ENCODE measurements at places on chromosomes 12 and 14.

DNA sequence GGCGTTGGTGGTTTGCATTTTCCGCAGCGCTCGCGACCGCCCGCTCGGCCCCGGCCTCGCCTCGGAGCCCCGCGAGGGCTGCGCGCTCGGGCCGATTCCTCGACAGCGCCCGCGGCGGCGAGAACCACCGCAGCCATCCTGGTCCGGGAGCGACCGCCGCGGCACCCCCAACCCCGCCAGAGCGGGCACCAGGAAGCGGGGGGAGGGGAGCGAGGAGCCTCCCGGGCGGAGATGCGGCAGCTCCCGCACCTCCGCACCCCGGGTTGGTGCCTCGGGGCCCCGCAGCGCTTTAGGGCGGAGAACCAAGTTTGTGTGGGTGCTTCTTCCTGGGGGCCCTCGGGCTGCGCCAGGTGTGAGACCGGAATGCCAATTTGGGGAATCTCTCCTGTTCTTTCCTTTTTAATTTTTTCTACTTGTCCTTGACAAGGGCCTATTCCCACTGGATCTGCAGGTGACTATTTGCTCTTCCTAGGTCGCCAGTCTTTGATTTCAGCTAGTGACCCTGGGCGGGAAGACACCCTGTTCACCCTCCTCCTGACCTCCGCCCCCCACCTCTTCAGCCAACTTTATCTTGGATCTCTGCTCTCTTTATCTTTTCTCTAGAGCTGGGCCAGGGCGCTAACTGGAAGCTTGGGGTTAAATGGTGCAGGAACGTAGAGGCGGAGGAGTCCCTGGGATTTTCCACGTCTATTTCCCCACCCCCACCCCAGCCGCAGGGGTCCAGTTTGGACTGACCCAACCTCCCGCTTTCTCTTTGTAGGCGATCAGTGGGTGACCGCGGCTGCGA lies at the start of gene SOCS2:
Gene SOCS2, plus strand, starts transcription at position 751 of the 787 bp plus-strand sequence. CDS start 223 bp downstream, outside the sequence.
- DNase-seq = no peak

DNA sequence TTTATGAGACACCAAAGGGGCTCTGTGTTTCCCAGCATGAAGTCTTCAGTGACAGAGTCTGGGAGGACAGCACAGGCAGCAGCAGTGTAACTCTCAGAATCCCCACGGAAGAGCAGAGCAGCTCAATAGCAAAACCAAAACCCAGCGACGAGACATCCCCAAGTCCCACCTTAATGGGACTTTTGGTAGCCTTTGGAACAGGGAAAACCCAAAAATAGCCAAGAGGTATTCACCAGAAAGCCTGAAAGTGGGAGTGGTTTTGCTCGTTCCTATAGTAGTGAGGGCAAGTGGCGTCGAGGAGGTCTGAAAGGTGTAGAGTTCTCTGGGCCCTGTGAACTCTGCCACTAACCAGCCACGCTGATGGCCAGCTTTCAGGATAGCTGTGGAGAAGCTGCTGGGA lies 174.6 kb downstream of the ETV6 start:
- no peak for DNase-seq

DNA sequence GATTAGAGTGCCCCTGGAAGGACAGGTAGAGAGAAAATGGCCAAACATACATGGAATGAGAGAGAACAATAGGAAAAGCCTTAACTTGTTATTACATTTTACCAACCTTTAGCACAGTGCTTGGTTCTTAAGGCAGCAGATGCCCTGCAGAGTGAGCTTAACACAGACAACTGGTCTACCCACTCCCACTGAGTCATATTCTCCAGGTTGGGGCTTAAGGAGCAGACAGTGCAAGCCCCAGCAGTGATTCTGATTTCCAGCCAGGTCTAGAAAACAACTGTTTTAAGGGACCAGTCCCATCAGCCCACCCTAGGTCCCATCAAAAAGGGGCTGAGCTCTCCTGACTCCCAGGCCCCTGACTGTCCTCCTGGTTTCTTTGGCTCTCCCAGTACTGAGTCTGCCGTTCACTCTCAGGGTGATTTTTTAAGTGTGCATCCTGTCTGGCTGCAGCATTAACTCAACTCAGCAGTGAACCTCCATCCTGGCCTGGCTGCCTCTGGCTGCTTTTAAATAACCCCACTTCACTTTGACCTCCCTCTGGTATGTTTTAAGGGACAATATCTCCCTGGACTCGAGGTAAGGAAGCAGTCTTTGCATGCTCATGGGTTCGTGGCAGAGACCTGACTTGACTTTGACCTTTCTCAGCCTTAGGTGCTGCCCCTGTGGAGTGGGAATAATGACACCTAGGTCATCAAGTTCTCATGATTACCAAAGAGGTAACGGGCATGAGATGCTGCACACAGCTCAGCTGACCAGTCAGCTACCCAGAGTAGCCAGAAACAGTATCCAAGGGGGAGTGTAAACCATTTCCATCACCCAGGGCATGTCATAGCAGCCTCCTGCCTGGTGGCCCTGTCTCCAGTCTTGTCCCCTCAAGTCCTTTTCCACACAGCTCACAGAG lies 210.7 kb upstream of the PWP1 start:
- no peak for DNase-seq

DNA sequence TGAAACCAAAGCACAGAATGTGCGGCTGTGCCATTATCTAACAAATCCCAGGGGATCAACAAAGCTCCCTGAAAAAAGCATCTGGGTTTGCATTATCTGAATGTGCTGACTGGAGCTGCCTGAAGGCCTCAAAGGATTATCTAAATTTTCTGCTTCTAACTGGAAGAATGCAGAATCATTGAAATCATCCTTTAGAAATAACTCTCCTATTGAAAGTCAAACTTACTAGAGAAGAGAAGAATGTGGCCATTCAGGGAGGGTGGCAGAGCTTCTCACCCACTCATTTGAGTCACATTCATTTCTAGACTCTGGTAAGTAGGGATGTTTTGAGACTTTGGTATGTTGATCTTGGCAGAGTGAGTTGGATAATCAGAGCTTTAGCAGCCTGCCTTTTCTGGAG lies 220.6 kb upstream of the RGS6 start:
- no peak for DNase-seq

- peak; percentile 77 for DNase-seq
These were observed 1.2 kb downstream of the CRY1 start for GRCh38 chr12:107091989-107092641.

- DNase-seq = no peak
These were observed 345.0 kb upstream of the SFSWAP start for GRCh38 chr12:131365821-131366260.
